Non-pigmented ciliary epithelial cell (primary cell): ENCODE measurements at places on chromosomes 7 and 10.

DNA sequence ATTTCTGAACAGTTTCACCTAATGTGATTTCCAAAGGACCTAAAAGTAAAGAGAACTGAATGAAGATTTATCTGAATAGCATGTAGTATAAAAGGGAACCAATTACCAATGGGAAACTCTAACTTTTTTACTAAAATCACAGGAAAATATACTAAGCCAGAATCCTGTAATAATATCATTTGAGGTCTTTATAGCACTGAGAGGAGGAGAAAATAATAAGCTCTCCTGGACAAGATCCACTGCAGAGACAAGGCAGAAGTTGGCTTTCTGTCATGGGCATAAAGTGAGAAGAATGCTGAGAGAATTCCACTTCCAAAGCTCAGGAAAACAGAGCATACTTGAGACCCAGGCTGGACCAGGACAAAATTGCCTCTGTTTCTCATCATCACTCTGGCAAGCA lies 1131.4 kb downstream of the SORCS1 start:
- no peak for DNase-seq

DNA sequence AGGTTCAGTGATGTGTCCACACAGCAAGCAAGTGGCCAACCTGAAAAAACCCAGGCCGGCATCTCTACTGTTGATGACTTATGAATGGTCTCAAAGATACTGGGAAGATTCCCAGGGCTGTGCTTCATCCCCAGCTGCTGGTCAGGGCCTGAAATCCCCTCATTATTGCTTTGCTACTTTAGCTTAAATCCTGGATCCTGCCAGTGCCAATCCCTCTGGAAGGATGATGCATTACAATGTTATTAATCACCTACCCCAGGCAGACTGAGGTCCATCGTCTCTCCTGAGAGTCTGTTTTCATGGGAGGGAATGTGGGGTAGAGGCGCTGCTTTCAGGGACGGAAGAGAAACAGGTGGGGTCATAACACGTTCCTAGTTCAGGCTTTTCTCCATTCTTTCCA lies 371.6 kb downstream of the RPS24 start:
- no peak for DNase-seq

- no peak for DNase-seq
These were observed at the start of gene GPER1 for GRCh38 chr7:1087952-1088920. Gene GPER1, plus strand, starts transcription at chr7:1088113. Its CDS starts 3,616 bp downstream, at chr7:1091729.

DNA sequence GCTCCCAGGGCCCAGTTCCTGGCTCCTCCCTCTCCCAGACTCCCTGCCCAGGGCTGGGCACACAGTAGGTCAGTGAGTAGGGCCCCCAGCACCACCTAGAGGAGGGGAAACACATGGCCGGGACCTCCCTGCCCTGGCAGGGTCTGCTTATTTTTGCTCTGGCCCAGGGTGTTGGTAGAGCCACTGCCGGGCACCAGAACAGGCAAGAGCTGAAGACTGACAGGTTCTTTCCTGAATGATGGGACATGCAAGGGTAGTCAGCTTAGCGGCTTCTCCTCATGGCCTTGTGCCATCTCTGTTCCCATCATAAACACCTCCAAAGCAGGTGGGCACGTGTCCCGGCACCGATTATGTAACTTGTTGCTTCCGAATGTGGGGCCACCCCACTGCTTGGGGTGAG lies 86.5 kb downstream of the NEURL1 start:
- DNase-seq = no peak

GRCh38 chr10:69766161-69766910 lies 35.4 kb upstream of the COL13A1 start:
- DNase-seq = no peak

- no peak for DNase-seq
These were observed 142.7 kb downstream of the JCAD start for GRCh38 chr10:29916669-29917068.

- DNase-seq = no peak
These were observed 32.1 kb upstream of the CALN1 start for GRCh38 chr7:72444026-72444776.

DNA sequence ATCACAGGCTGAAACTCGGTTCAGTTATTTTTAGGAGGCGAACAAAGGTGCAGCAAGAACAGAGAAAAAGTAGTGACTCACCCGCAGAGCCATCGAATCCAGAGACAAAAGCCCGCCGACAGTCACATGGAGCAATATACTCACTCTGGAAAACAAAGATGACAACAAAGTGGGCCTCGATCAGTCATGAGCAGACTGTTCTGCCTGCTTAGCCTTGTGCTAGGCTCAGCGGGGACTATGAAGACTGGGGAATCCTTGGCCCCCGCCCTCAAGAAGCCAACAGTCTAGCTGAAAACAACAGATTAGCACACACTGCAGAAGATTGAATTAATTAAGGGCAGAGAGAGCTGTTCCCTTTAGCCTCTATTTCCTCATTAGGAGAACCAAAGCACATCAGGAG lies 30.4 kb downstream of the XPNPEP1 start:
- DNase-seq = no peak

DNA sequence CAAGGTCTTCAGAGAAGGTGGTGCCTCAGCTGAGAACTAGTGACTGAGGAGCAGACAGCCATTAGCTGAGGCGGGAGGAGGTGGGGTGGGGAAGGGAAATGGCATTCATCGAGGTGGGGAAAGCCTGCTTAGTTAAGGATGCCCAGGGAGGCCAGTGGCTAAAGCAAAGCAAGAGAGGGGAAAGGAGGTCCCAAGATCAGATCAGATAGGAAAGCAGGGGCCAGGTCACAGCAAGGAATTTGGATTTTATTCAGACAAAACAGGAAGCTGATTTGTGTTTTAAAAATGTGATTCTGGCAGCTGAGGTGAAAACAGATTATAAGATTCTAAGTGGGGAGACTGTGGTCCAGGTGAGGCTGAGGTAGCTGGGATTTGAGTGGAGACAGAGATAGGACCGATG lies 45.8 kb downstream of the CNNM1 start:
- DNase-seq = no peak

DNA sequence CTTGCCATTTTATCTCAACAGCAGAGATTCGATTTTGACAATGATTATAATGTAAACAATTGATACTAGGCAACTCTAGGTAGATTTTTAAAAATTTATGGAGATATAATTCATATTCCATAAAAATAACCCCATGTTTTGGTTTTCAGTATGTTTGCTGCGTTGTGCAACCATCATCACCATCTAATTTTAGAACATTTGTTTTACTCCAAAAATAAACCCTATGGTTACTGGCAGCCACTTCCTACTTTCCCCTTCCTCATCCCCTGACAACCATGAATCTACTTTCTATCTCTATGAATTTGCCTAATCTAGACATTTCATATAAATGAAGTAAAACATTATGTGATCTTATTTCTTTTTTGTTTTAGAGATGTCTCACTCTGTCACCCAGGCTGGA lies 401.9 kb downstream of the THSD7A start:
- DNase-seq = no peak

DNA sequence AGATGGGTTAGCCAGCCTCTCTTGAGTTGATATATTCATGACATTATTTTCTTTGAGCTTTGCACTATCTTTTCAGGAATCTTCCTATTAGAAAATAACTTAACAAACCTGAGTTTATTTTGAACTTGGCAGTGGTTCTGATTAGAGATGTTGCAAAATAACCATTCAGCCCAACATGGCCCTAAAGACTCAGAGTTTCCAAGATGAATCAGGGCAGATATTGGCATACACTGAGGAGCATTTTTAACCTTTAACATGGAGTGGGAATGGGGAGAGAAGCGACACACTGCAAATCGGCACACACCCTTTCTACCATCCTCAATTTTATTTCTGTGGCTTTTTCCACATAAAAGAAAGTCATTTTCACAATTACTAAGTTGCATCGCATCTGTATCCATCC lies 190.8 kb downstream of the TRIL start:
- no peak for DNase-seq

DNA sequence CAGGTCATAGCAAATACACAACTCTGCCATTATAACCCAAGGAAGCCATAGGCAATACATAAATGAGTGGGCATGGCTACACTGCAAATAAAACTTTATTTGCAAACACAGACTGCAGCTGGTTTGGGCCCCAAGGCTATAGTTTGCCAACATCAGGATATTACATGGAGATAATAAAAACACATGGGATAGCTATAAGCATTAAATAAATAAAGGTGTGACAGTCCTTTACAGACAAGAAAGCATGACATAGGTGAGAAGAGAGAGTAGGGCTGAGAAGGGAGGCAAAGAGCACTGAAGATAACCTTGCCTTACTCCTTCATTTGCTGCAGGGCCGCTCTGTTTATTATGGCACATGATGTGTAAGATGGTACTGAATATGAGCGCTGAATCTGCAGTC lies 135.1 kb upstream of the GHITM start:
- DNase-seq = no peak

DNA sequence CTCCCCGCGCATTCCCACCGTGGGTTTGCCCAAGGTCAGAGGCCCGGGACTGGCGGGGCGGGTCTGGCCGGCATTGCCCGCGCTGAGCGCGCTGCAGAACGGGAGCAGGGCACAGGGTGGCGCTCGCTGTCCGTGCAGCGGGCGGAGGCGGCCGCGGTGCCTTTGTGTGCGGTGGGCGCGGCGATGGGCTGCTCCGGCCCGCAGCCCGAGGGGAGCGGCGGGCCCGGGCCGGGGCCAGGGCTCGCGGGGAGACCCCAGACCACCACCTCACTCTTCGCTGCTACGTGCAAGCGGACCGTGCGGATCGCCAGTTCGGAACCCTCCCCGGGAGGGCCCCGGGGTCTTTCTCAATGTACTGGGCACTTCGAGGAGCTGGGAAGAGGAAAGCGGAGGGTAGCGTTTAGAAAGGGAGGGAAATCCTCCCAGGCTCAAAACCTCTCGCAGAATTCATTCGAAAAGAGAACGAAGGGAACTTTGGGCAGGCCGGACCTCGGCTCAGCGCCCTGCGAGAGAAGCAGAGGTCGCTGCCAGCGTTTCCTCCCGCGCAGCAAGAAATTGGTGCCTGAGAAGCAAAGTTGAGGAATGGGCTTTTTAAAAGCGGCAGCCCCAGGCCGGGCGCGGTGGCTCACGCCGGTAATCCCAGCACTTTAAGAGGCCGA lies 8.5 kb downstream of the SP8 start:
- no peak for DNase-seq
